ENCODE measurements at places on chromosomes 13 and 19.

GRCh38 chr13:95234242-95234641, 67.0 kb downstream of the ABCC4 start:
- DNase-seq: no peak

GRCh38 chr13:106696140-106696539, 128.2 kb upstream of the ARGLU1 start:
- no peak for DNase-seq

DNA sequence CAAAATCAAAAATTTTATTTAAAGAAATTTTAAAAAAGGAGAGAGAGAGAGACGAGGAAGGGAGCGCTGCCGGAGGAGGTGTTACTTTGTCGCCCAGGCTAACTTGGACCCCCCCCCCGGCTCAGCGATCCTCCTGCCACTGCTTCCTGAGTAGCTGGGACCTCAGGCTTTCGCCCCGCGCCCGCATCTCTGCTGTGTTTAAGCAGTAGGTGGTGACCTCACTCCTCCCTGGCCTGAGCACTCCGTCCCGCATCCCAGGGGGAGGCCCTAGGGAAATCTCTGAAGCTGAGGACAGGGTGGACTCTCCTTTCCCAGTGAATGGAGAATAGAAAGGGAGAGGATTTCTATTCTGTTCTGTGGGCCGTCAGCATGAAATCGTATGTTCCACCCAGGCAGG, 485 bp upstream of the ZNF845 start:
- peak; percentile 53 for DNase-seq

GRCh38 chr13:67095621-67096020, 134.5 kb downstream of the PCDH9 start:
- DNase-seq: no peak

DNA sequence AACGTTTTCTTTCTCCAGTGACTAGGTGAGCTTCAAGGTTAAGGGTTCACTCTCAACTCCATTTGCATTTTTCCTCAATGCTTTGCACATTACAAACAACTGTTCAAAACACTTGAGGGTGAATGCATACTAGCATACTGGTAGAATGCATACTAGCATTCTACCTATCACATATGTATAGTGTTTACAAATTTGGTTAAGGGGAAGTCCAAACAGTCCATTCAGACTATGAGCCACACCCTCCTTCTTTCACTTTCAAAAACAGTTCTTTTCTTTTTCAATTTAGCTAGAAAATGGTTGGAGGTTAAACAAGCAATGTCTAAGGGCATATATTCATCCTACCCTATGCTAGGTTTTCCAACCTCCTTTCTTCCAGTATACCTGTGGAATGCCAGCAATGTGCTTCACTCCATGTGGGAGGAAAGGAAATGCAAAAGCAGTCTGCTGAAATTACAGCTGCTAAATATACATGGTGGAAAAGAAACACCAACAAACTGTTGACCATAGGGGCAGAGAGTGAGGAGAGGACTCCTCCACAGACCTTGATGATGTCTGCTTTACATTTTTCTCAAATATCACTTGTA, 102.6 kb downstream of the DOCK9 start:
- DNase-seq: no peak

GRCh38 chr13:78714717-78715116, 55.8 kb upstream of the OBI1 start:
- no peak for DNase-seq

DNA sequence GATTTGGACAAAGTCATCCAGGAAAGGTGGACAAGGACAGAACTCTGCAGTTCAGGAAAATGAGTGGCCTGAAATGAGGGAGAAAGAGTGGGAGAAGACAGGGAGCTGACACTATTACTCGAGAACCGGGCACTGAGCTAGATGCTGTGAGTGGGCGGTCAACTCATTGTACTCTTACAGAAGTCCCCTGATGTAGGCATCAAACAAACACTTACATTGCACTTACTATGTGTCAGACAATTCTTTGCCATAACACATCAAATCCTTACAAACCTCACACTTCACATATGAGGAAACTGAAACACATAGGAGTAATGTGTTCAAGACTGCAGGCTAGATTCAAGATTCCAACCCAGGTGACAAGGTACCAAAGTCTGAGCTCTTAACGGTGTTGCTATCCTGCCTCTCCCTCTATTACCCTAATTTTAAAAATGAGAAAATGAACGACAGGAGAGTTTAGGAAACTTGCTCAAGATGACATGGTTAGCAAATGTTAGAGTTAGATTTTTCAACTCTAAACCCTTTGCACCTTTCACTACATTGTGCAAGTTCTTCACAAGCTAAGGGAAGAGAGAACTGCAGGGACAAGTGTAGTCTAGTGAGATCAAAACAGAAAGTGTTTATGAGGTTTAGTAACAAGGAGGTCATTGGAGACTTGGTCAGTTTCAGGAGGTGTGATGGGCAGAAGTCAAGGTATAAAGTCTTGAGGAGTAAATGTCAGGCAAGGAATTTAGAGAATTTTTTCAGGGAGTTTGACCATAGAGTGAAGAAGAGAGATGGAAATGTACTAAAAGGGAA, 4.9 kb upstream of the MEDAG start:
- no peak for DNase-seq

GRCh38 chr13:33025220-33025744, 9.1 kb downstream of the KL start:
- no peak for DNase-seq

- no peak for DNase-seq
Observed at GRCh38 chr19:12346896-12347295, 13.5 kb upstream of the ZNF563 start.

DNA sequence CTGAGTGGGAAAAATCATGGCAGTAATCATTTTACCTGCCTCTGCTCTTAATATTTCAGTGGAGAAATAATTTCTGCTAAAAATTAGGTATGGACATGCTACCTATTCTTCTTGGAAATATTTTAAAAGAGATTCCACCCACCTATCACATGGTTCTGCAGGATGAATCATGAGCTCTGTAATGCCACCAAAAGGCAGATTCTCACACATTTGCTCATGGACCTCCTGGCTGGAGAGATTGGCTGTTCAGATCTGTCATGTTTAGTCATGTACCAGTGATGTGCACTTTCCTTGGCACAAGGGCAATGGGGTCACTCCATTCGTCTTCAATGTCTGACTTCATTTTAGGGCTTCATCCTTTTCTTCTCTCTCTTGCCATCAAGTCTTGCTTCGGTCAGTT, 101.8 kb upstream of the MBNL2 start:
- no peak for DNase-seq

DNA sequence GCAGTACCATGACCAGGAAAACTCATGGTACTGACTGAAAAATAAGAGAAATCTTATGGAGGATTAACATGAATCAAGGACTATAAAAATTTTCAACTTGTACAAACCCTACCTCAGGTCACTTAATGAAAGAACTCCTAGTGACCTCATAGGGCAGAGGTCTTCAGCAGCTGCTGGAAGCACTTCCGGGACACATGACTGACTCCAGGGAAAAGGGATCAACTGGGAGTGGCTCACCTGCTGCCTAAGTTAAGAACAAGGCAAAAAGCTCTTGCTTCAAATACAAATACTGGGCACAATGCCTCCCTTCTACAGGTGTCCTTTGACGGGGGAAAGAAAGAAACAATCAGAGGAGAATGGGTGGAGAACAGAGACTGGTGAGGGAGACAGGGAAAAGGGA, 18.6 kb downstream of the DOCK9 start:
- no peak for DNase-seq

GRCh38 chr19:11769995-11770394, 3.2 kb downstream of the ZNF441 start:
- no peak for DNase-seq

DNA sequence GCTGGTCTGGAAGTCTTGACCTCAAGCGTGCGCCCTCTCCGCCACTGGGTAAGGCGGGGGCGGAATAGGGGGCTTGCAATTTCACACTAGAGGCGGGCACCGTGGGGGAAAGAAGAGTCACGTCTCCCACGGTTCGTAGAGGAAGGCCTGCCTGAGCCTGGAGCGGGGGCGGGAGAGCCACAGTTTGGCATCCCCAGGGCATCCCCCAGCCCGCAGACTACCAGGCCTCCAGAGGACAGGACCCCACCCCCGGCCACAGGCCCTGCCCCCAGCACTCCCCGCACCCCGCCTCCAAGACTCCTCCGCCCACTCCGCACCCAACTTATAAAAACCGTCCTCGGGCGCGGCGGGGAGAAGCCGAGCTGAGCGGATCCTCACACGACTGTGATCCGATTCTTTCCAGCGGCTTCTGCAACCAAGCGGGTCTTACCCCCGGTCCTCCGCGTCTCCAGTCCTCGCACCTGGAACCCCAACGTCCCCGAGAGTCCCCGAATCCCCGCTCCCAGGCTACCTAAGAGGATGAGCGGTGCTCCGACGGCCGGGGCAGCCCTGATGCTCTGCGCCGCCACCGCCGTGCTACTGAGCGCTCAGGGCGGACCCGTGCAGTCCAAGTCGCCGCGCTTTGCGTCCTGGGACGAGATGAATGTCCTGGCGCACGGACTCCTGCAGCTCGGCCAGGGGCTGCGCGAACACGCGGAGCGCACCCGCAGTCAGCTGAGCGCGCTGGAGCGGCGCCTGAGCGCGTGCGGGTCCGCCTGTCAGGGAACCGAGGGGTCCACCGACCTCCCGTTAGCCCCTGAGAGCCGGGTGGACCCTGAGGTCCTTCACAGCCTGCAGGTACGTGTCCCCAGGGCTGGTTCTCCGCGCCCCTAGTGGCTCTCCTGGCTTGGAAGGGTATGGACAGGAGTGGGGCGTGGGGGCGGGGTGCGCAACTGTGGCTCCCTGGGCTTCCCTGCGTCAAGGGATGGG, at the start of gene ANGPTL4:
TSS of gene ANGPTL4 (plus strand) at position 353 of the 969 bp plus-strand sequence. CDS start at position 520, 167 bp downstream.
- no peak for DNase-seq

- DNase-seq: no peak
Observed at GRCh38 chr19:2798733-2799132, 13.4 kb downstream of the THOP1 start.

GRCh38 chr19:46413262-46414031, at the start of gene CCDC8:
CCDC8 (minus strand) TSS chr19:46413564; CDS start chr19:46412810, 754 bp downstream.
- no peak for DNase-seq

- DNase-seq: peak; percentile 22
Observed at GRCh38 chr13:49436890-49437289, 7.0 kb downstream of the CAB39L start.

DNA sequence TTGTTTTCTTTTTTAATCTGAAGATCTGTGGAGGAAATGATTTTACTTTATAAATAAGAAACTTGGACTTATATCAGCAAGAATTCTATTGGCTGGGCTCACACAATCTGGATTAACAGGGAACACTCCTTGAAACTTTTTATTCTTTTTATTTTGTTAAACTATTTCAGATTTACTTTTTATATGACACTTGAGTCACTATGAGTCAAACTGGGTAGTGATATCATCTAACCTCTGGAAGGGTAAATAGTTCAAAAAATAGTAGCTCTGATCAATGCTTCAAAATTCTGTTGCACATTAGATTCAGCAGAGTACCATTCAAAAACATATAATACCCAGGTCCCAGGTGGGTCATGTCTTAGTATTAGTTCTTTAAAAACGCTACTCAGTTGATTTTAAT, 55.1 kb upstream of the NBEA start:
- DNase-seq: no peak

DNA sequence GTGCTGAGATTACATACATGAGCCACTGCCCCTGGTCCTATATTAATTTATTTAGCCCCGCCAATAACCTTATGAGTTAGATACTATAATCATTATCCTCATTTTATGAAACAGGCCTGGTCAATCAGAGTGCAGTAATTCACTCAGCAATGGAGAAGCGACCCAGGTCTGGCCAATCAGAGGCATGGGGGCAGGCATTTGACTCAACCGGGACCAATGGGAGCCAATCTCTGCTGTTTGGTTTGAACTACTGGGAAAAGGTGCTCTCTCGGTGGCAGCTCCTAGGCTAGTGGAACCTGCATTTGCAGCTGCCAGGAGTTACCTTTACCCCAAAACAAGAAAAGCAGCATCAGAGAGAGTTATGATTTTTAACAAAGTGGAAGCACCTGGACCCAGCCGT, 6.6 kb downstream of the SIRT2 start:
- no peak for DNase-seq

- DNase-seq: peak; percentile 61
Observed at GRCh38 chr19:42284591-42285341, 15.7 kb downstream of the CIC start.

GRCh38 chr19:51727349-51727880, 3.6 kb upstream of the HAS1 start:
- DNase-seq: no peak

- DNase-seq: no peak
Observed at GRCh38 chr13:23919006-23919405, 21.7 kb upstream of the C1QTNF9B start.

DNA sequence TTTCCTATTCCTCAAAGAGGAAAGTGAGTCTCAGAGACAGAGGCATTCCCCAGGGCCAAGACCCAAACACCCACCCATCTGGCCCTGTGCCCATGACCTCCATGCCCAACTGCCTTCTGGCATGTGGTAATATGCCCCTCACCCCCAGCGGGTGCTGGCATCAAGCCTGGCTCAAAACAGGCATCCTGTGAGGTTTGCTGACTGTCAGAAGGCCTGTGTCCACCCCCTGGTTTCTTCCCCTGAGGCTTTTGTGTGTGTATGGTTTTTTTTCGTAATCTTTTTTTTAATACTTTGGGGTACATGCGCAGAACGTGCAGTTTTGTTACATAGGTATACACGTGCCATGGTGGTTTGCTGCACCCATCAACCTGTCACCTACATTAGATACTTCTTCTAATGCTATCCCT, 7.6 kb upstream of the KANK2 start:
- no peak for DNase-seq

- no peak for DNase-seq
Observed at GRCh38 chr19:11673608-11674041, 65.1 kb downstream of the ZNF823 start.

DNA sequence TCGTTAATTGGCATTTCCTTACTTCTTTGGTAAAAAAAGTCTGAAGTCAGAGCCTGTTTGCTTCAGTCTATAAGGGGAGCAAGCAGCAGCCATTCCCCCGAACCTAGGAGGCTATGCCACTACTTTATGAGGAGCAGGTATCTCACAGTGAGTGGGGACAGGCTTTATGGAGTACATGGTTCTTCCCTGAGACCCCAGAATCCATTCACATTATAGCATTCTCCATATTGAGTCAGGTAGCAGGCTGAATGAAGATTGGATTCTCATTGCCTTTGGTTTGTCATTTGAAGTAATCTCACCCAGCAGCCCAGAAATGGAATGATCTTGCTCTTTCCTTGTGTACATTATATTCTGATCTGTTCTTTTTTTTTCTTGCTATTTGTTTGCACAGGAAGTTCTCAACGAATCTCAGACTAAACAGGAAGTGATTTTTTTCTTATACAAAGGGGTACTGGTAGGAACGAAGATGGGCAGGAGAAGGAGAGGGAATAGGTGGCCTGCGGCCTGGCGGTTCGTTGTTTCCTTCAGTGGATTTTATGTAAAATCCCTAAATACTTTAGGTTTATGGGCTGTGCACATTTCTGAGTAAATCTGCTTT, 74.4 kb downstream of the ARHGAP35 start:
- no peak for DNase-seq

DNA sequence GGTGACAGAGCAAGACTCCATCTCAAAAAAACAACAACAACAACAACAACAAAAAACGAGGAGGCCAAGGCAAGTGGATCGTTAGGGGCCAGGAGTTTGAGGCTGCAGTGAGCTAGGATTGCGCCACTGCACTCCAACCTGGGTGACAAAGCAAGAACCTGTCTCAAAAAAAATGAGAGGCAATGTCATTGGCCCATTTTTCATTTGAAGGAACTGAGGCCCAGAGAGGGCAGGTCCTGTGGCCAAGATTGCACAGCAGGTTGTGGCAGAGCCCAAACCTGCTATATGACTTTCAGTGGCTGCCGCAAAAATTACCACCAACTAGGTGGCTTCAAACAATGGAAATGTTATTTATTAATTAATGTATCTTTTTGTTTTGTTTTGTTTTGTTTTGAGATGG, 5.5 kb downstream of the PIK3R2 start:
- DNase-seq: no peak

Data from CD4-positive, alpha-beta T cell (primary cell).